ENCODE measurements at places on chromosomes 7 and 10. TPM values are rescaled to one million over a fixed set of nuclear protein-coding genes. Genes with fewer than 3 reads are reported as not detected.

- DNase-seq = no peak
These were observed 336.8 kb downstream of the AUTS2 start for GRCh38 chr7:69935107-69935506.

DNA sequence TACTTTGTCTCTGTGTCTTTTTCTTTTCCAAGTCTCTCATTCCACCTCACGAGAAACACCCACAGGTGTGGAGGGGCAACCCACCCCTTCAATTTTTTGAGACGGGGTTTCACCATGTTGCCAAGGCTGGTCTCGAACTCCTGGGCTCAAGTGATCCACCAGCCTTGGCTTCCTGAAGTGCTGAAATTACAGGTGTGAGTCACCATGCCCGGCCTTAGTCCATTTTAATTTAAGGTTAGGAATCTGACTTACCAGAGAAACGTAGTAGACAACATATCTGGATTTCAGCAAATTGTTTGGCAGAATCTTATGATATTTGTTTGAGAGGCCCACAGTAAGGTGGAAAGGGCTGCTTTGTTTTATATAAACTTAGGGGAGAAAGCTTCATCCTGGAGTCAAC lies 3.2 kb upstream of the NFKB2 start:
- DNase-seq = no peak

- DNase-seq = no peak
These were observed 46.2 kb upstream of the PLCE1 start for GRCh38 chr10:93947524-93947923.

DNA sequence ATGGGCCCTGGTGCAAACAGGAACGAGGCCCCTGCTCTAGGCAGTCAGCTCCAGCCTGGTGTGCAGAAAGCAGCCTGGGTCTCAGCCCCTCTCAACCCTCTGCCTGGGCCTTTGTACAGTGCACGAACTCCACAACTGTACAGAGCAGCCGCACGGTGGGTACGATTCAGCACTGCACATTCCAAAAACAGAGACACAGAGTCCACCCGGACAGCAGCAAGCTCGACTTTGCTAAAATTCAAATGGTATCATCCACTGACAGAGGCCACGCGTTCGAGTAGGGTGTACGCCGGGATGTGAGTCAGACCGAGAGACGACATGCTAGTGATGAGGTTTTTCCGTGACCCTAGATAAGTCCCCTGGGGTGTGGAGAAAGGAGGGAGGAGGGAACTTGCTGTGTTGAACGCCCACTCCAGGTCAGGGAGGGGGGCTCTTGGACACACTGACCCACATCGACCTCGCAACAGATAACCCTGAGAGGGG lies 65.6 kb upstream of the PDGFA start:
- no peak for DNase-seq

- no peak for DNase-seq
These were observed 1.5 kb downstream of the KLHL7 start for GRCh38 chr7:23106823-23107663.

GRCh38 chr7:2494191-2495130 lies 18.3 kb upstream of the GRIFIN start:
- no peak for DNase-seq

GRCh38 chr10:944034-944831 lies 12.7 kb upstream of the LARP4B start:
- peak; percentile 41 for DNase-seq

DNA sequence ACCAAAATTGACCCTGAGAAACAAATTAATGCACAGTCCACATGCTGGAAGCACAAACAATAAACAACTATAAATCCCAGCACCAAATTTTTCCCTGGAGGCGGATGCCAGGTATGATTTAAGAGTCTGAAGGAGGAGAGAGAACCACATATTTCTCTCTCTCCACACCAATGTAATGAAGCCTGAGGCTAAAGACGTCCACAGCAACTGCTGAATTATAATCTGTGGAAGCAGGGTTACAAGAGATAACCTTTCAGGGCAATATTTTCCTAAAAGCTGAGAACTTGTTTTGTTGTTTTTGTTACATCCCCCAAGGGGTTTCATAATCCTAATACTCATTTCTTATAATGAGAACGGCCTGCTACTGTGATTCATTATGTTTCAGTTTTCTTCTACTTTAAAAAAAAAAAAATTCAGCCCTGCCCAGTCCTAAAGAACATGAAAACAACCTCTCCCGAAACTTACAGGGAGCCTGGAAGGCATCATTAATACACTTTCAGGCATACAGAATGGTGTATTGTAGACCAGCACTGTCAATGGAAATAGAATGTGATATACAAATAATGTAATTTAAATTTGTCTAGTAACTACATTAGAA lies 48.5 kb upstream of the ABLIM1 start:
- DNase-seq = no peak

GRCh38 chr10:2509081-2509531 lies 558.2 kb upstream of the PFKP start:
- no peak for DNase-seq

DNA sequence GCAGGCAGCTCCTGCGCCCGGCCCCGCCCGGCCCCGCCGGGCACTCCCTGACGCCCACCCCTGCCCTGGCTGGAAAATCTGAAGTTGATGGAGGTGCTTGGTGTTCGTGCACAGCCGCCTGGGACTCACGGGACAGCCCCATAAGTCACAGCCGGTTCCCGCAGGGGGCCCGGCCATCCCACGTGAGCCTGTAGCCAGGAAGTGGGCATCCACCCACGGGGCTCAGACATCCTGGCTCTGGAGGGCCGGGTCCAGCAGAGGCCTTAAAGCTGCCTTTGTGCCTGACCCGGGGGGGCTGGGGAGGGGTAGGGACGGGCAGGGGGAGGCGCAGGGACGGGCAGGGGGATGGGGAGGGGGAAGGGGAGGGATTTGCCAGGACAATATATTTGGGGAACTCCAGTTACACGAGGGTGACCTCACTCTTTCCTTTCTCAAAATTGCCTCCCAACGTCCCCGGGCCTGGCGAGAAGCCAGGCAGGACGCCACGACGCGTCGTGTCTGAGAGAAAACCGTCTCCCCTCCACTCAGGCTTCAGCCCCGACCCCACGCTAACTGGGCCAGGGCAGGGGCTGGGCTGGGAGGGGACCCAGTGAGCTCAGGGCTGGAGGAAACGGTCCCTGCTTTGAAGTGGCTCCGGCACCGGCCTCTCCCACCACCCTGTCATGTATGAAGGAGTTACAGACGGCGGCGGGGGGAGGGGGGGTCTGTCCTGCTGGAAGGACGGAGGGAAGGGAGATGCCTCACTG lies 82.1 kb upstream of the PDGFA start:
- no peak for DNase-seq

DNA sequence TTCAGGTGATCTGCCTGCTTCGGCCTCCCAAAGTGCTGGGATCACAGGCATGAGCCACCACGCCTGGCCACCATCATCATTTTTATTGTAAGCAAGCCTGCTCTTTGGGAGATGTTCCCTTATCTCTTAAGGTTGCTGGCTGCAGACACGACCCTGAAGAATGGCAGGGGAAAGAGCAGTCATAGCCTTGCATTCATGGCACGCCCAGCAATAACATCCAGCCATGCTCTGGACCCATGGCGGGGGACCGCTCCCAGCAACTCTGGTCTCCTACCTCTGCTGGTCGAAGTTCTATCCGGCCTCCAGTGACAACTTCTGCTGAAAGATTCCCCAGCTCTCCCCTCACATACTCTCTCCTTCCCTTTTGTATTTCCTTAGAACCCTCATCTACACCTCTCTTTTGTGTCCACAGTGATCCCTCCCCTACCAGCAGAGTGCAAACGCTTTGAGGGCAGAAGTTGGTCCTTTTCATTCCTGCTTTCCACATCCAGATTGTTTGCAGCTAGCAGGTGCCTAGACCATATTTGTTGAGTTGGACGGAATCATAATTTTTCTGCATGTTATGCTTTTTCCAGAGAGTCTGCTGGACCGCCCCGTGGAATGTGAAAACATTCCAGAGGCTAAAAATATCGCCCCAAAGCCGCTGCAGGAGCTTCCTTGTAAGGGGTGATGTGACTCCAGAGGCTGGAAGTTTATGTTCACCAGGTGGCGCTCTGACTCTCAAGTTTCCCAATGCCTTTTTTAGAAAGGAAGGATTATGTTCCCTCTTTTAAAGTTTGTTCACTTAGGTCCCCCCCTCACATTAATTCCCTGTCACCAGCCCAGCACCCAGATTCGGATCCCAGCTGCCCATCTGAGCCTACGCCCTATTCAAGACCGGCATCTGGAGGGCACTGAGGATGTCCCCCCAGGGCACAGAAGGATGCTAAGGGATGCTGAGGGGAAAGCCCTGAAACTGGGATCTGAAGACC lies 4.3 kb upstream of the MARVELD1 start:
- peak; percentile 53 for DNase-seq

GRCh38 chr7:7122033-7122478 lies 60.3 kb upstream of the C1GALT1 start:
- DNase-seq = no peak

GRCh38 chr10:23412223-23412622 lies 26.7 kb upstream of the OTUD1 start:
- no peak for DNase-seq

GRCh38 chr7:20313626-20314025 lies 17.1 kb upstream of the ITGB8 start:
- DNase-seq = no peak

GRCh38 chr7:93866886-93867285 lies 23.7 kb downstream of the TFPI2 start:
- DNase-seq = no peak

DNA sequence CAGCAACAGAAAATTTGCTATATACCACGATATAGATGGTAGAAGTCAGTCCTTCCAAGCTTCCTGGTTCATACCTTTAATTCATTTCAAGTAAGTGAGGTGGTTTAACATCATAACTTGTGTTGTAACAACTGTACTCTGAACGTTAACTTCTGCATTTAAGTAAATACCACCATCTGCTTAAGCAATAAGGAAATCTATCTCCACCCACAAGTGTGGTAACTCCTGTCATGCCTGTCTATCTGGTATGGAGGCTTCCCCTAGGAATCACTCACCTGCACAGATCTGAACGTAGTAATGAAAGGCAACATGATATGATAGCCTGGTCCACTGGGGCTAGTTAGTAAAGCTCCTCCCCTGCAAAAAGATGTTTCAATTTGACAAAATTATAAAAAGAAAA lies 2.3 kb downstream of the ERLIN1 start:
- no peak for DNase-seq

DNA sequence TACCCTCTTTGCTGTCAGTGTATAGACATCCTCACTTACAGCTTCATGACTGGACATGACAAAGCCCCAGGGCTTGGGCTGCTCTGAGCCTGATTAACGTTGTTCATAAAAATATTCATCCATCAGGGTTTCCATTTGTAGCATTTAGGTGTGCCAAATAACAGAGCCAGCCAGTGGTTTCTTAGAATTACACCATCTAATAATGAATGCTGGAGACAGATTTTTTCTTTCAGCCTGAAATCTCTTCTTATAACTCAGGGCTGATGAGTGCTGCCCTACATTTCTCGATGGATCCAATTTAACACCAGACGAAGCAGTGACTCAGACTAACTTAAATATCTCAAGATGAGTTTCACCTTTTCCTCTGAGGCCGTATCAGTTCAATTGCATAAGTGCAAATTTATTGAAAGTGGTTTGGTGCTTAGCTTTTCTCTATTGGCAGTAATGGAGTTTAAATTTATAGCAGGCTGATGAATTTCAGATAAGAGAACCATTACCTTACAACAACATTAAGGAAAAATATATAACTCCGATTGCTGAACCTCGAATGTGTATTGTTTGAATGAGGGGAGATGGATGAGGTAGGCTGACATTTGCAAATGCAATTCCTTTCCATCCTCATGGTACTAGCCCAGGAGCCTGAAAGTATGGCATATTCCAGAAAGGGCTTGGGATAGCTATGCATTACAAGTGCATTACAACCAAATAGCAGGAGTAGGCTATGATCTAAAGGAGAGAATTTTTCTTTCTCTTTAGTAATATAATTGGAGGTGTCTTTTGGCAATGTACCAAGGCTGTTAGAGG lies 900.6 kb downstream of the KCNMA1 start:
- no peak for DNase-seq

GRCh38 chr7:19958309-19958896 lies 185.0 kb upstream of the TMEM196 start:
- no peak for DNase-seq

DNA sequence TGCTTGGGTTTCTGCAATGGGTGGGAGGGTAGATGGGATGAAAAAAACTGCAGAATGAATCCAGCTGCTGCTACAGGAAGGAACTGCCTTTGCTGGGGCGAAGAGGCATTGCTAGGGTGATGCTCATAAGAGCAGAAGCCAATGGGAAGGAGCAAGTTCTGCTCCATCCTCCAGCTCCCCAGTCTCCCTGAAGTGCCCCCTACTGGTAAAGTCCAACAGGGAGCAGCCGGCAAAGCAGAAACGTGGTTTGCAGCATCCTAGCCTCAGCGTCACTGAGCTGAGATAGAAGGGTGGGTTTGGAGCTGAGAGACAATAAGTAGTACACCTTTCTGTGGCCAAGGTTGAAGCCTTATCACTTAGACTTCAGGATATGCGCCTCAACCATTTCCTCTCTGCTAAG lies 220.5 kb downstream of the CCSER2 start:
- no peak for DNase-seq

GRCh38 chr7:143846692-143847091 lies 55.3 kb downstream of the TCAF1 start:
- DNase-seq = no peak

GRCh38 chr7:130087364-130087763 lies 17.0 kb downstream of the KLHDC10 start:
- no peak for DNase-seq

GRCh38 chr10:128560993-128561392 lies 434.8 kb upstream of the MKI67 start:
- DNase-seq = no peak

DNA sequence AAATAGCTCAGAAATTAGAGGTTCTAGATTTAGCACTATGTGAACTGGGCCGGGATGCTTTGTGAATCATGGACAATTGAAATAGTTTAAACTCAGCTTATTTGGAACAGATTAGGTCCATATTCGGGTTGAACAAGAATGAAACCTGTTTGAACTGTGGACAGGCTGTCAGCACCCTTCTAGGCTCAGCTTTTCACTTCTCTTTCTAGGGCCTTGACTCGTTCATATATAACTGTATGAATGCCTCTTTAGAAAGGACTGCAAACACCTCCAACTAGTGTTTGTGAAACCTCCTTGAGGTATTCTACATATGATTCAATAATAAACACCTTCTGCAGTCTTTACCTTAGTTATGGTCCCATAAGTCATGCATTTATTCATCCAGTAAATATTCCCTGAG lies 115.6 kb downstream of the REEP3 start:
- DNase-seq = no peak

DNA sequence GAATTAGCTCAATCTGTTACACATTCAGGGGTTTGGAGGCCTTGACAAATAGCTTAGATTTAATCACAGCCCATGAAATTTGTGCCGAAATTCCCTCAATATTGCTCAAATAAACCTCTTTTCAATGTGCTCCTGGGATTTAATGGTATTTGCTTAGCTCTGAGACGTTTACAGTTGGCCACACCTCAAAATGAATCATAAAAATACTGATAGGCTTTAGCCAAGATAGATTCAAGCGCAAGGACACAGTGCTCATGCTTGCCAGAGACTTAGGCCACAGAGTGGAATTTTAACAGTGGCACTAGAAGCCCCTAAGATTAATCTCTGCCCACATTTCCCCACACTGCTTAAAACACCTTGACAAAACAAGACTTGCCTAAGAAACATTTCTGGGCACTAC lies 2.3 kb upstream of the SEMA3C start:
- no peak for DNase-seq

Gene CH25H
- total RNA-seq = 4.8 TPM

Gene KIF11
- 1.2 TPM for total RNA-seq

Gene CASP7
- 12.0 TPM for total RNA-seq

Gene ZNF775
- total RNA-seq = 16.5 TPM

Gene HYAL4
- not detected for total RNA-seq

All from dorsolateral prefrontal cortex (tissue), 122 donors.